ENCODE measurements at places on chromosomes 12 and 14. TPM values are rescaled to one million over a fixed set of nuclear protein-coding genes. Genes with fewer than 3 reads are reported as not detected.

DNA sequence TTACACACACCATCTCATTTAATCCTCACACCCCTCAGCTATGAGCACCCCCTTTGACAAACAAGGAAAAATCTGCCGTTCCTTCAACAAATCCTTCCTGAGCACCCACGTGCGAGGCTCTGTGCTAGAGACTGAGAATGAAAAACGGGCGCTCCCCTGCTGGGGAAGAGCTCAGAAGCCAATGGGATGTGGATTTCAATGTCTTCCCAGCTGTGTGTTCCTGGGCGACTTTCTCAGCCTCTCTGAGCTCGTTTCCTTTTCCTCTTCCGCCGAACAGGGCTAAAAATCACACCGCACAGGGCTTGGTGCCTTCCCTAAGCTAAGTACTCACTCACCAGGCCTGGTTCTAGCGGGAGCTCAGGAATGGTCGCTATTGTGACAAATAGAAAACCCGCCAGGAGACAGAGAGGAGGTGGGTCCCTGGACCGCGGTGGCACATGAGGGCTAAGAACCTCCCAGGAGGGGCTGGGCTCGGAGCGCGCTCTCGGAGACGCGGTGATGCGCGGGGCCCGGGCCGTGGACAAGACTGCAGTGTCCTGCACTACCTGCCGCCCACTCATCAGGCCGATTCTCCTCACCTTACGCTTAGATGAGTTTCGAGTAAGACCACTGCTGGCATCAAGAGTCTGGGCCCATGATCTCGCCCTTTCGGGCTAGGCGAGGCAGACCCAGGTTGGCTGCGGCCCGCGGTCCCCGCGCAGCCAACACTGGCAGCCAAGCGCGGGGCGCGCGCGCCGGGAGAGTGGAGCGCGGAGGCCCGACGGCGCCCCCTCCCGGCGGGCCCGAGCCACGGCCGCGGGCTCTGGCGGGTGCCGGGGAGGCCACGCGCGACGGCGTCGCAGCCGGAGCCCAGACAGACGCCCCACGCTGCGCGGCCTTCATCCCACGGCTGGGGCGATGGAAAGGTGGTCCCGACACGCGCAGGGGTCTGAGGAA is 17.0 kb downstream of the ZDHHC22 start:
- DNase-seq = peak; percentile 4
- no peak overlapping the region for H3K27ac ChIP-seq
- H3K27me3 ChIP-seq = peaks cover 20% of the 10 kb centered on the region
- H3K36me3 ChIP-seq = no peaks in the 10 kb centered on the region
- peaks cover 6% of the 10 kb centered on the region for H3K4me1 ChIP-seq
- H3K4me3 ChIP-seq = peak overlapping the region; percentile 74

DNA sequence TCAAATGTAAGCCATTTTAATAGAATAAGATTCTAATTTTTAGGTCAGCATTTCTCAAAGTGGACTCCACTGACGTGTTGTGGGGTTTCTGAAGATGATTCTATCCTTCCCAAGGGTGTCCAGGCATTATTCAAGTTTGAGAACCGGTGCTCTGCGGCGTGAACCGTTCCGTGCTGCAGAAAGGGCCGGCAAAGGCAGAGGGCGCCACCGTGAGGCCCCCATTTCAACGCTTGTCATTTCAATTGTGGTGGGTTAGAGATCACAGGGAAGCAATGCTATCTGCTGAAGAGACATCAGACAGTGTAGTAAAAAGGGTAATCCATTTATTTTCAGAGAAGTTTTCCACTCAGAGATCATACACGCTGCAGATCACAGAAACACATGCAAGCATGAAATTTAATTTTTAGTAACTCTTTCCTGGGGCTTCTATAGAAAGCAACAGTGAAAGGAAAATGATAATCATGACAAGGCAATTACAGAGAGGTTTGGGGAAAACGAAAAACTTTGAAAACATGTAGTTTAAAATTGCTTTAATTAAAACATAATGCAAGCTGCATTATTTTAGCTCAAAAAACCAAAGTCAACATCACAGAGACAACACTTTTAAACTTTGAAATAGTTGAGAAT is 201.7 kb downstream of the EXOC5 start:
- no peaks in the 10 kb centered on the region for H3K4me1 ChIP-seq
- DNase-seq = no peak
- peaks cover 5% of the 10 kb centered on the region for H3K27me3 ChIP-seq
- no peaks in the 10 kb centered on the region for H3K36me3 ChIP-seq
- H3K27ac ChIP-seq = no peak overlapping the region

DNA sequence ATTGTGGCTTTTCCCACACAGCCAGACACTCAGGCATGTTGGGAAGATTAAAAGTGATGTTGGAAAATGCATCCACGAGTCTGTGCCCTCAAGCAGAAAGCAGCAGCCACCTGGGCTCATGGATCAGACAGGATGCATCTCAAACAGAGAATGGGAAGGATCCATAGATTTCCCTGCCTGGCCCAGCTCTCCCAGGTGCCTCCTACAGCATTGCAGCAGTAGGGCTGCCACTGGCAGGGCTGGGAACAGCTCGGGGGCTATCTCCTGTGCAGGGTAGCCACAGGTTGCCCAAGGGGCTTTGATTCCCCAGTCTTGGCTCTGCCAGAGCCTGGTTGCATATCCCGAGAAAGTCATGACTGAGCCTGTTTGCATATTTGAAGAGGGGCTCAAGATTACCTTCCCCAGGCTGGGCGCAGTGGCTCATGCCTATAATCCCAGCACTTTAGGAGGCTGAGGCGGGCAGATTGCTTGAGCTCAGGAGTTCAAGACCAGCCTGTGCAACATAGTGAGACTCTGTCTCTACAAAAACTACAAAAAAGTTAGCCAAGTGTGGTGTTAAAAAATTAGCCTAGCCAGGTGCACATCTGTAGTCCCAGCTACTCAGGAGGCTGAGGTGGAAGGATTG is 19.5 kb downstream of the C14orf132 start:
- no peak overlapping the region for H3K27ac ChIP-seq
- no peak for DNase-seq
- peaks cover 30% of the 10 kb centered on the region for H3K4me1 ChIP-seq

DNA sequence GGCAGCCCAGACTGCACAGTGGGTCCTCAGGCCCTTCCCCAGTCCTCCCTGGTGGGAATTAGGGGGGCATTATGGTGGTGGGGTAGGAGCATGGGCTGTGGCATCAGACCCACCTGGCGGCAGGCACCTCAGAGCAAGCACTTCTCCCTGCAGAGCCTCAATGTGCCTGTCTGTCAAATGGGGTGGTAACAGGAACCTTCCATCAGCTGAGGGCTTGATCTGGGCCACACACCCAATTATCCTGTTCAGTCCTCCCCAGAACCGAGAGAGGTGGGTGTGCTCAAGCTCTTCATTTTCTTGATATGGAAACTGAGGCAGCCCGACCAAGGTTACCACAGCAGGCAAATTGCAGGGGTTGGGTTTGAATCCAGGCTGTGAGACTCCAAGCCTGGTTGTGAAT is 38.4 kb downstream of the MVK start:
- no peak overlapping the region for H3K27ac ChIP-seq
- no peaks in the 10 kb centered on the region for H3K36me3 ChIP-seq
- H3K4me1 ChIP-seq = no peaks in the 10 kb centered on the region
- no peak for DNase-seq
- H3K27me3 ChIP-seq = peaks cover 46% of the 10 kb centered on the region

DNA sequence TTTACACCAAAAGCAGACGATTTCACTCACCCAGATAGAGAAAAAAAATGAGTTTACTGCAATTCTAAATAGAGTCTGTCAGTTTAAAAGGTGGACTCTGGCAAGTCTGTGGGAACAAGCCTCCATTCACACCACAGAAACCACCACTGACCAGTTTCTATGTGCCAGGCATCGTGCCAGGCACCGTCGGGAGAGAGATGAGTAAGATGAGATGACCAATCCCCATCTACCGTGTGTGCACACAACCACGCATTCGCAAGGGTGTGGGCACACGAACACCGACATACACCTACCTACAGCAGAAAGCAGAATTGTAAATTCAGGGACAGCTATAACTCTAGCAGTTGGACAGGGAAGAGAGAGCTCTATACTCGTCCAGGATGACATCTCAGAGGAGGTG is 58.3 kb downstream of the PRIMA1 start:
- H3K27ac ChIP-seq = no peak overlapping the region
- H3K27me3 ChIP-seq = peaks cover 1% of the 10 kb centered on the region
- DNase-seq = no peak
- no peak overlapping the region for H3K4me3 ChIP-seq
- no peaks in the 10 kb centered on the region for H3K4me1 ChIP-seq
- no peaks in the 10 kb centered on the region for H3K36me3 ChIP-seq

GRCh38 chr14:63781686-63782085 is 53.8 kb upstream of the SGPP1 start:
- peaks cover 10% of the 10 kb centered on the region for H3K27me3 ChIP-seq
- H3K36me3 ChIP-seq = no peaks in the 10 kb centered on the region
- DNase-seq = no peak
- no peak overlapping the region for H3K4me3 ChIP-seq
- H3K4me1 ChIP-seq = peaks cover 6% of the 10 kb centered on the region
- no peak overlapping the region for H3K27ac ChIP-seq

- no peak overlapping the region for H3K4me3 ChIP-seq
- DNase-seq = no peak
- H3K27ac ChIP-seq = no peak overlapping the region
- peaks cover 16% of the 10 kb centered on the region for H3K4me1 ChIP-seq
Observed at GRCh38 chr12:728781-729180, 23.6 kb upstream of the WNK1 start.

DNA sequence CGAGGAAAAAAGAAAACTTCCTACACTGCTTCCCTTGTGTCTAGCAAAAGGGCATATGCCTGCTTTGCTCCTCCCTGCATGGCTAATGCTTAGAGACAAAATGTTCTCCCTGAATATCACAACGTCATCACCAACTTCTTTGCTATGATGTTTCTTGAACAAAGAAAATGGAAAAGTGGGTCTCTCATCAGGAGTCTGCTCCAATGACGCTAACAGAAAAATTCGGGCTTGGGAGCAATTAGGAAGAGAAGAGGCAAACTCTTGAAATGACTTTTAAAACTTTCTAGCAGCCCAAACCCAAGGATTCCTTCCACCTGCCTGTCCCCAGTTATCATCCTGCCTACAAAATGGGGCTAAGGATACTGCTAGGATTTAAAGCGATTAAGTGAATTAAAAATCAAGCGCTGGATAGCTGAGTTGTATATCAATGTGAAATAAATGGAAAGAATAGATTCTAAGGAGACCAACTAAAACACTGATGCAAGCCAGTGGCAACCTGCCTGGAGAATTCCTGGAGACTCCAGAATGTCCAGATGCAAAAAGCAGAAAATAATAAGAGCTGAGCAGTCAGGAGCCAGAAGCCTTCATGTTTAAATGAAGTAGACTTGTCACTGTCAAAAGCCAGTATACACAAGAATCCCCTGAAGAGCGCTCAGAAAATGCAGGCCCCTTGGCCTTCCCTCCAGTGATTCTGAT is 183.8 kb downstream of the DPF3 start:
- H3K4me3 ChIP-seq = no peak overlapping the region
- peaks cover 15% of the 10 kb centered on the region for H3K36me3 ChIP-seq

GRCh38 chr14:98871796-98872195 is 400.2 kb downstream of the BCL11B start:
- no peaks in the 10 kb centered on the region for H3K36me3 ChIP-seq
- H3K27ac ChIP-seq = no peak overlapping the region
- no peaks in the 10 kb centered on the region for H3K27me3 ChIP-seq
- no peak for DNase-seq
- no peaks in the 10 kb centered on the region for H3K4me1 ChIP-seq

- H3K4me3 ChIP-seq = no peak overlapping the region
- no peaks in the 10 kb centered on the region for H3K36me3 ChIP-seq
- DNase-seq = no peak
Observed at GRCh38 chr12:49689785-49690184, 17.4 kb downstream of the FMNL3 start.

DNA sequence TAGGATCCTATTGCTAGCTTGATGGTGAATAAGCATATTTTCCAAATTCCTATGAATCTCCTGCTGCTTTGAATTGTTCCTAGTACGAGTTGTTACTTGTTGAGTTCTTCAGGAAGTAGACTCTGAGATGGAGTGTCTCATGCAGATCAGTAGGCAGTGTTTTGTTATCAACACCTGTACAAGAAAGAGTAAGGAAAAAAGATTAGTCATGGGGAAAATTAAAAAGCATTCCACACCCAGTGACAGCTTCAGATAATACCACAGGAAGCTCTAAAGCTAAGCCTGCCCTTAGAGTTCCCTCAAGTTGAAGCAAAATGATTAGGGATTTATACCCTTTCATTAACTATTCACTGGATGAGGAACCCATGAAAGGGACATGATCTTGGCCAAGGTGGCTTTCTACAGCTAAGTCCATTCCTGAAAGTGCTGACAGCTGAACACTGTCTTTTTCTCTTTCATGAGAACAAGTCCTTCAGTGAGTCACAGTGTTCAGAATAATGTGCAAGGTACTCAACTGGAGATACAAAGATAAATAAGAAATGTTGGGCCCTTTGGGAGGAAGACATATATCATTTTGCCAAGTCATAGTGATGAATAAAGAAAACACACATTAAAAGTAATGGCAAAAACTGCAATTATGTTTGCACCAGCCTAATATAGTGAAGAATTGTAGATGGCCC is 49.1 kb downstream of the CCER1 start:
- no peaks in the 10 kb centered on the region for H3K27me3 ChIP-seq
- no peak overlapping the region for H3K27ac ChIP-seq
- DNase-seq = no peak

DNA sequence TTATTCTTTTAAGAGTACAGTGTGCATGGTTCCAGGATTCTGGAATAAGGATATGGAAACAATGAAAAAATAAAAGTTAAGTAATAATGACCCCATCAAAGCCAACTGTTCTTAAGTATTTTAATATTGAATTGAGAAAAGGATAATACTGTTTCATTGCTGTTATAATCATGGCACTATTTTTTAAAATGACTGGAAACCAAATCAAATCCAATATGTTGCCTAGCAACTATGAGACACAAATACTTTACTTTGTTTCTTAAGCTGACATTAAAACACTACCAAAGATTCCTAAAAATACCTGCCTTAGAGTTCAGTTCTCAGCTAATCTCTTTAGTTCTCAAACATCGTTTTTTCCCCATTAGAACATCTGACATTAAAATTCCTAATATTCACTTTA is 66.4 kb upstream of the OTOGL start:
- H3K4me1 ChIP-seq = peaks cover 38% of the 10 kb centered on the region
- no peak for DNase-seq
- no peaks in the 10 kb centered on the region for H3K27me3 ChIP-seq
- no peaks in the 10 kb centered on the region for H3K36me3 ChIP-seq
- peak overlapping the region; percentile 92 for H3K27ac ChIP-seq
- H3K4me3 ChIP-seq = peak overlapping the region; percentile 64

The B4GALNT3 gene
- not detected for total RNA-seq

The AHNAK2 gene
- 75.9 TPM for total RNA-seq

The CDKN3 gene
- 53.9 TPM for total RNA-seq

The IGFBP6 gene
- 334 TPM for total RNA-seq

The TUNAR gene
- not detected for total RNA-seq

The RAD9B gene
- 0.50 TPM for total RNA-seq

The GRIN2B gene
- not detected for total RNA-seq

The CCND2 gene
- 5.0 TPM for total RNA-seq

The OVCH1 gene
- not detected for total RNA-seq
